T1000 (cell line): ENCODE measurements at places on chromosomes 1 and 21.

DNA sequence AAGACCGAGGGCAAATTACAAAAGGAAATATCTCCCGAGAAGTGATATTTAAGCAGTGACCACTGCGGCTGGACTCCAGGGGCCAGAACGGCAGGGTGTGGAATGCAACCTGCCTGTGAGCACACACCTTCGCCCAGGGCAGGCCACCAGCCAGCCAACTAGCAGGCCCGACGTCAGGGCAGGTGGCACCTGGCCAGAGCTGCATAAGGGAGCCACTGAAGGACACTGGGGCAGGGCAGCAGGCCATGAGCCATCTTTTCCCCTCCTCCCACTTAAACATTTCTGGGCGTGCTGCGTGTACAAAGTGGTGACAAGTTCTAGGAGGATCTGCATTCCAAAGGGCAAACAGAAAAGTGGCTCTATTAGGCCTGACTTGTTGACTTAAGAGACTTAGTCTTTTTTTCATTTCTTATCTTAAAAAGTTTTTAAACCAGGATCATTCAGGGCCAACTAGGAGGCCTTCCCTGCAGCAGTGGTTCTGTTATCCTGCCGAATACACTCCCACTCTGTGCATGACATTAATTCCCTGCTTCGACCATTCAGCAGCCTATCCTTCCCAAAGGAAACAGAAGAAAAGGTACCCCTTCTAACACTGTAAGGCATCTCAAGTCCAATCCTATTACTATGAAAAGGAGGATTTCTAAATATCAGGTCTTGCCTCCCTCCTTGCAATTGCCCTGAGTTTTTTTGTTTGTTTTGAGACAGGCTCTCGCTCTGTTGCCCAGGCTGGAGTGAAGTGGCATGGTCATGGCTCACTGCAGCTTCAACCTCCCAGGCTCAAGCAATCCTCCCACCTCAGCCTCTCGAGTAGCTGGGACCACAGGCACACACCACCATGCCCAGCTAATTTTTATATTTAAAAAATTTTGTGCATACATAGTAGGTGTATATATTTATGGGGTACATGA, 96.3 kb downstream of the BCAR3 start:
- DNase-seq = no peak

DNA sequence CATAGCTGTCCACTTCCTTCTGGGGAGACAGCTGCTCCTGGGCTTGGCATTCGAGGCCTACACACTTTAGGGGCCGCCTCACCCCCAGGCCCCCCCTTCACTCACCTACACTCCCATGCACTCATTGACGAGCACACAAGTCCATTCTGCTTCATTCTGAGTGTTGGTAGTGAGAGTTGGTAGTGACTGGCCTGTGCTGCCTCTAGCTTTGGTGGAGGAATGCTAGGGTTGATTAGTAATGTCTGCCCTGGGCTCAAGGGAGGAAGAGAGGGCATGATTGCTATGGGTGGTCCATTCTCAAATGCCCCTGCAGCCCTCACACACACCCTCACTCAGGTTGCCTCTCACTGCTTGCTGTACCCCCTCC, 30.4 kb downstream of the TRIM11 start:
- no peak for DNase-seq

GRCh38 chr21:30257773-30258172, 25.0 kb downstream of the KRTAP24-1 start:
- DNase-seq = no peak

GRCh38 chr21:20730441-20730840, 267.8 kb upstream of the NCAM2 start:
- no peak for DNase-seq

- DNase-seq = no peak
Observed at GRCh38 chr1:236829085-236829484, 34.0 kb downstream of the MTR start.

GRCh38 chr1:75588779-75589475, 22.0 kb downstream of the SLC44A5 start:
- DNase-seq = no peak

DNA sequence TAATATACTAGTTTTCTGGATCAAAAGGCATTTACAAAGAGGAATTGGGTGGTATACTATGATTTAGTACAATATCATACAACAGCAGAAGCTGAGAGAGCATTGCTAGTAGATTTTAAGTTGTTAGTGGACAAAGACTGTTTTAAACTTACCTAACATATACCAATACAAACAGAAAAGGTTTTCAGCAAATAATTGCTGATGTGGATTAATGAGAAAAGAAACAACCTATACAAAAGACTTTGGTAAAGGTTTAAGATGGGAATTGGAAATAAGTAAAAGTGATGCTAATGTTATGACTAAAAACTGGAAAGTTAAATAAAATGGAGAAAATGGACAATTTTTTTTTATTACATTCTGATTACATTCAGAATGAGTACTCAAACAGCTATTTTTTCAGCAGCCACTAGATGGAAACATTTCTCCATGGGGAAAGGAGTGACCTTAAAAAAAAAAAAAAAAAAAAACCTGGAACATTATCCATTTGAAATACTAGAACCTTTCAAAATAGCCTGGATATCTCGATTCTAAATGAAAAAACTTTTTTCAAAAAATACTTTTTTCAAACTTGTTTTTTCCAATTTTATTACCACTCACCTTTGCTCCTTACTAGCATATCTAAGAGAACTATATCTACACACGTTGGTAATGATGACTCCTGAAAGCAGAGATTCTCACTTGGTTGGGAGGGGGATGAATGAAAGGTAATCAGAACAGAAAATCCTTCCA, 55.4 kb downstream of the EPRS1 start:
- DNase-seq = no peak

DNA sequence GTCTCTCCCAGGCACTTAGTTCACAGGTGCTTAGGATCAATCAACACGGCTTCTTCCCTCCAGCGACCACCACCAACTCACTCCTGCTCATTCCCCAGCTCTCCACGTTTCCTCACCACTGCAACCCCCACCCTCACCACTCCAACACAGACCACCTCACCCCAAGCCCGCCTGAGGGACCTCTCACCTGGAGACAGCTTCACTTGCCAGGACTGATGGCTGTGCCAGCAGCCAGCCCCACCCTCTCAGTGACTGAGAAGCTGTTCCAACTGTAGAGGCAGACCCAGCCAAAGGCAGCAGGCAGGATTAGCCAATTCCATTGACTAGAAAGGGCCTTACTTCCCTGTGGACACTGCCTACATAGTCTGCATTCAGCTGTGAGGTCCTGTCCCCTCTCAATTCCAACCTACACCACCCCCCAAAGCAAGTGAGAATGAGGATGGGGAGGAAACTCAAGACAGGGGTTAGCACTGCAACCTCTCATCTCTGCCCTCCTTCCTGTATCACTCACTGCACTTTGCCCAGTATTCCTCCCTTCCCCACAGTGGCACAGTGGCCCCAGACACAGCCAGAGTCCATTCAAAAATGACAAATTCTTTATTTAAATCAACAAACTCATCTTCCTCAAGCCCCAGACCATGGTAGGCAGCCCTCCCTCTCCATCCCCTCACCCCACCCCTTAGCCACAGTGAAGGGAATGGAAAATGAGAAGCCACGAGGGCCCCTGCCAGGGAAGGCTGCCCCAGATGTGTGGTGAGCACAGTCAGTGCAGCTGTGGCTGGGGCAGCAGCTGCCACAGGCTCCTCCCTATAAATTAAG, 7.6 kb downstream of the TAGLN2 start:
- DNase-seq = no peak

- no peak for DNase-seq
Observed at GRCh38 chr1:234990874-234991801, 137.5 kb downstream of the TOMM20 start.

DNA sequence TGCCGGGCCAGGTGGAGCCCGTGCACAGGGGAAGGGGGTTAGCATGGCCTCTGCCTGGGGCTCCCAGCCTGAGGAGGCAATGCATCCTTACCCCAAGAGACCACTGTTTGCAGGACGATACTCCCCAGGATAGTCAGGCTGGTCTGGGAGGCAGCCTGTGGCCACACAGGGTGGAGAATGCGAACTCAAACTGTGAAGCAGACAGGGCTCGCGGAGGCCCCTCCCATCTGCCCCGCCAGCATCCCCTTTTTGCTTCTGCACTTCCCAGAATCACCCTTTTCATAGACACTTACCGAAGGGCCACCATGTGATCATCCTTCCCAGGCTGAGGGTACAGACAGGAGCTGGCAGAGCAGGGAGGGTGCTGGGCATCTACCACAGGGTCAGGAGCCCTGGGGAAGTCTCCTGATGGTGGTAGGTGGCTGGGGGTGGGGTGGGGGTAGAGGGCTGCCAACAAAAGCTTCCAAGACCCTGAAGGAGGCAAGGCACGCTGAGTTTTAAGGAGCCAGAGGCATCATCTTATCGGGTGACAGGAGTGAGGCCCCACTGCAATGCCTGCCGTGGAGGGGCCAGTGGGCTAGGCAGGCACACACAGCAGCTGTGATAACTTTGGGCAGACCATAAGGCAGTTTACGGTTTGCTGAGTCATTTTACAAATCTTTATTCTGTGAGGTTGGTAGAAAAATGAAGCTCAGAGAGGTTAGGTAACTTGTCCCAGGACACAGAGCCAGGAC, 31.3 kb upstream of the BTG2 start:
- no peak for DNase-seq

DNA sequence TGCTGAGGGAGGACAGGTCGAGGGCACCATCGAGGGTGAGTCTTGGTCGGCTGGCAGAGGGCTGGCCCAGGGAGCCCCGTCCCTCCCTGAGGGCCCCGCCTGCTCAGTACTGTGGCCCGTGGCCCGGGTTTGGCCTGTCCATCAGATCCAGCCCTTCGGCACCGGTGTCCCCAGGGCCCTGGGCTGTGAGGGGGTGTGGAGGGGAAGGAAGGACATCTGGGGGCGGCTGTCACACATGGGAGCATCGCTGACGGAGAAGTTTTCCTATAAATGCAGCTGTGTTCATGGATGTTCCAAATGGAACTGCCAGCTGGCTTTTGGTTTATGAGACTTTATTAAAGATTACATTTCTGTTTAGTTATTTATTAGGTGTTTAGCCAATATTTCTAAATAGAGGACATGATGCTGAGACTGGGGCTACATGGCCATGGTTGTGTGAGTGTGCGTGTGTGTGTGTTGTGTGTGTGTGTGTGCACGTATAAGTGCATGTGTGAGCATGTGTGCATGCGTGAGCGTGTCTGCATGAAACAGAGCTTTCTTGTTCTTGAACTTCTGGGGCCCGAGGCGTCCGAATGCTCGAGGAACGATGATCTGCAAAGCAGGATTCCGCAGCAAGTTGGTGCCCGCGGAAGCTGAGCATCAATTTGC, 54.3 kb downstream of the SLX9 start:
- DNase-seq = no peak

- DNase-seq = no peak
Observed at GRCh38 chr1:27074175-27074780, 61.6 kb upstream of the TENT5B start.

DNA sequence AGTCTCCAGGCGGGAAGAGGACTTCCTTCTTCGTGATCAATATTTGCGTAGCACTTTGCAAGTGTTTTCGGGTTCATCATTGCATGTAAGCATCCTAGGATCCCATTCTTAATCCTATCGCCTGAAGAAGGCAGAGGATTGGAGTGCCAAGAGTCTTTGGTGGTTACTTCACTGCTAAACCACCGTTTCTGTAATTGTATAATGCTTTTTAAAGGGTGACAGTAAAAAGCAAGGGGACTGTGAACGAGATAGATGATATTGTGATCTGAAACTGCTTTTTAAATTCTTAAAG, 345 bp upstream of the ALDH9A1 start:
- DNase-seq = no peak

GRCh38 chr1:224433041-224433691, 1.4 kb downstream of the WDR26 start:
- DNase-seq = no peak

- DNase-seq = no peak
Observed at GRCh38 chr1:92480200-92480812, 6.4 kb downstream of the GFI1 start.

DNA sequence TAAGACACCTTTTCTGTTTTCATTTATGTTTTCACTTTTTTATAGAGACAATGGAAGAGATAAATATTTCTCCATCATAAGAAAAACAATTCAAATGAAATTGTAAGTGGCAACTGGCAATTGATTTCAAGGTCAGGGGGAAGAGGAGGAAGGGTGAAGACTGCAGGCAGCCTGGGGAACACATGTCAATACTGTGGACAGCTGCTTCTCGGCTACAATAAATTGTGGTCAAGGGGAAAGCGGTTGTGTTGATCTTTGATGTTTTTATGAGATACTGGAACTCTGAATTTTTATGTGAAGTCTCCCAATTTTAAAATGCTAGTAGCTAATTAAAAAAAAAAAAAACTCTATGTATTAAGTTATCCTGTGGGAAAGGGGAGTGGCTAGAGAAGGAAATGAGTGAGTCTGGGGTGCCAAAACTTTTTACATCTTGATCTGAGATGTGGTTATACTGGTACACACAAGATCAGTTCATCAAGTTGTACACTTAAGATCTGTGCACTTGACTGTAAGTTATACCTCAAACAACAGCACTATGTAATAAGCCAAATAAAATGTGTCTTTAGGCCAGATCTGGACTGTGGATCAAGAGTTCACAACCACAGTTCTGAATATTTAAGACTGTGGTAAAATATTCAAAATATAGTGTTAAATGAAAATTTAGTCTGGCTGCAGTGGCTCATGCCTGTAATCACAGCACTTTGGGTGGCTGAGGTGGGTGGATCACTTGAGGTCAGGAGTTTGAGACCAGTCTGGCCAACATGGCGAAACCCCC, 18.0 kb downstream of the SSX2IP start:
- no peak for DNase-seq

DNA sequence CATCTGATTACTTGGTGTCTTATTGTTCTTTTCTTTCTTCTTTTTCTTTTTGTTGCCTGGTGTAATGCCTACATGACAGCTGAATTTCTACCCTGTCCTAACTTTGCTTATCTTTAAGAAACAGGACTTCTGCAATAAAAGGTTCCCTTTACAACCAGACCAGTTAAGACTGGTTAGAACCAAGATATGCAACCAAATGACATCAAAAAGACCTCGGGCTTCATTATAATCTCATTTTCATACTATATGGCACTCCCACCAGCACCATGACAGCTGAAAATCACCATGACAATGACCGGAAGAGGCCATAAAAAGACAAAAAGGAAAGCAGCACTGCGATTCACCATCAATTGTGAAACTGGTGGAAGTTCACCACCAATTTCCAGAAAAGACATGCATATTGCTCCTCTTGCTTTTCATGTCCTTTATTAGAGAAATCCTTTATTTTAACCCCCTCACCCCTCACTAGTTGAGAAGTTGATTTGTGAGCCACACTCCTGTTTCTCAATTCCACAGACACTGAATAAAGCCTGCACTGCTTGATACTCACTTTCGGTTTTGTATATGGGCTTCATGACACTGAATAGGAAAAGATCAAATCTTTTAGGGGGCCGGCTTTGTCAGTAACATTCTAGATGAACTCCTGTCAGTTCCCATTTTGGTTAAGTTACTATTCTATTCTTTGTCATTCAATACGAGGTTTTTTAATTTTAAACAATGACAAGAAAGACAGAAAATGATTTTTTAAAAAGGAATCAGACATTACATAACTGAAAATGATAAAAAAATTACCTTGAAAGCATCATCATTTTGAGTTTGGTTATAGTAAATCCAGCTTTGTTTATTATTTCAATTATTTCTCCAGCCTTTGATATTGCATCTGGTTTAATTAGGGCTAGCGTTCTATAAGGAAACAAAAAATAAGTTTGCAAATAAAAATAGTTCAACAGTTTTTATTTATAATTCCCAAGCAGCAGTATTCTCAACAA, 58.1 kb downstream of the NME7 start:
- DNase-seq = no peak
